ENCODE measurements at places on chromosomes 3 and 15.

DNA sequence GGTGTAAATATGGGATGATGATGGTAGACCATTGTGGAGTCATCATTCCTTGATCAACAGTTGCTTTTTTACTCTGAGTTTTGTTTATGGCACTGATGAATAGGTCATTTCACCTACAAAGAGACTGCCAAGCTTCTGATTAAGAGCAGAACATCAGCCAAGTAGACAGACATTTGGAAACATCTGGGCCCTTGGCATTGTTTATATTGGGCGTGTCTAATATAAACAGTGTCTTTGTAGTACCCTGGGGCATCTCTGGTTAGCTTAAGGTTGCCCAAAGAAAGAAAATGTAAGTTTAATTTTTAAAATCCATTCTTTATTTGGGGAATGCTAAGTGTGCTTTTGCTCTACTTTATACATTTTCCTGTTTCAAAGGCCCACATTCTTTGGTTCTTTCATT lies 377.0 kb downstream of the FEZF2 start:
- no peak for DNase-seq

GRCh38 chr15:67154249-67154648 lies 88.8 kb downstream of the SMAD3 start:
- DNase-seq, result no peak

- no peak for DNase-seq
Measured at GRCh38 chr3:164048451-164048850, 1029.8 kb downstream of the SI start.

GRCh38 chr3:14273901-14274611 lies 95.4 kb downstream of the LSM3 start:
- DNase-seq, result no peak

GRCh38 chr15:40092256-40092978 lies 16.3 kb downstream of the BMF start:
- DNase-seq, result peak; percentile 75

DNA sequence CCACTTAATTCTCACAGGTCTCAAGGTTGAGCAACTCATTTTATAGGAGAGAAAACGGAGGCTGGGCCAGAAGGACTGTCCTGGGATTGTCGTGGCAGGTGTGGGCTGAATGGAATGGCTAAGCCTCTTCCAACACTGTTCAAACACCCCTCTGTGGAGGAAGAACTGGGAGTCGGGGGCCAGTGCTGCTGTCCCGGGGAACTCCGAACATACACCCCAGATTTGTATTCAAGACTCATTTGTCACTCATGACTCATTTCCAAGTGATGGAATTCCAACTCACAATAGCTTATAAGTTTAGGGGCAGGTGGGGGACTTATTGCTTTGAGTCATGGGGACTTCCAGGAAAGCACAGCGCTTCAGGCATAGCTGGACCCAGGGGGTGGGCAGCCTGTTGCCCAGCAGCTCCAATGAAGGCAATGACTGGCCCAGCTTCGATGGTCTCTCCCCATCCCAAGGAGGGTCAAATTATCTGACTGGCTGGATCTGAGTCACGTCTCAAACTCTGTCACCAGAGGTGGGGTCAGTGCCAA lies 72.5 kb downstream of the TM2D3 start:
- no peak for DNase-seq

GRCh38 chr3:121809249-121809648 lies 25.6 kb downstream of the IQCB1 start:
- DNase-seq, result no peak
